Stimulated activated CD8-positive, alpha-beta memory T cell treated with anti-CD3 and anti-CD28 coated beads, Interleukin-7, amount 100 ng/mL, for 24 hours (primary cell): ENCODE measurements at places on chromosomes 11 and 22.

DNA sequence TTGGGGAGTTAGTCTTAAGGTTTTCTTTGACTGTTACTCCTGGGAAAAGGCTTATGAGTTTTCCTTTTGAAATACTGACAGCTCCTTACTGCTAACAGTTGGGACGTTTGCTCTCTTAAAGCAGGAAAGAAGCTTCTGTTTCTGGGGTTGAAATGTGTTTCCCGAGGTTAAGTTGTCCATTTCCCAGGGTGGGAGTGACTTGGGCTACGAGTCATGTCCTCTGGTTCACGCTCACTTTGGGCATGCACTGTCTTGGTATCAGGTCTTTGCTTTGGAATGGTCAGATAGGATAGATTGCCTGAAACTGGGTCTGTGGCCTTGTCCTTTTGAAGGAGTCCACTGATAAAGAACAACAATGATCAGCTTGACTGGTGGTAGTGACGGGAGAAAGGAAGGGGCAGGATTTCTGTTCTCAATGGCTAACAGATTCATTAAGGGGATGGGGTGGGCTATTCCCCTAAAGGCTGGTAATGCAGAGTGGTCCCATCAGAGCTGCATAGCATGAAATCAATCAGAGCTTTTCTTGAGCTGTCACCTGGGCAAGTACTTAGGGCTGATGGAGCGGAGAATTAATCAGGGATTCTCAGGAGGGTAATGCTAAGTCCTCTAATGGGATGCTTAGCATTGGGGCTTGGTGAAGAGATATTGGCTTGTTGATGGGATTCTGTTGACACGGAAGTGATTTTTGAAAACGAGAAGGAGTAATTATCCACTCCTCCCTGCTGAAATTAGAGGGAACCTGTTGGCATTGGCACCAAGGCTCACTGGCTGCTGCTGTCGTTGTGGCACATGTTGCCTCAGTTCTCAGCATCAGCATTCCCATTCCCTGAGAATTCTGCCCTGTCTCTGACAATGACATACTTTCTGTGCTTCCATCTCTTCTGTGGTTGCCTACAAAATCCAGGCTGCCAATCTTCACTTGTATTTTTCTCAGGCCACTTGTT, 81.6 kb downstream of the TEAD1 start:
- no peak for DNase-seq

GRCh38 chr22:39703928-39704639, 133.5 kb downstream of the CACNA1I start:
- DNase-seq, result no peak

GRCh38 chr11:120682866-120683265, 171.3 kb downstream of the GRIK4 start:
- no peak for DNase-seq

DNA sequence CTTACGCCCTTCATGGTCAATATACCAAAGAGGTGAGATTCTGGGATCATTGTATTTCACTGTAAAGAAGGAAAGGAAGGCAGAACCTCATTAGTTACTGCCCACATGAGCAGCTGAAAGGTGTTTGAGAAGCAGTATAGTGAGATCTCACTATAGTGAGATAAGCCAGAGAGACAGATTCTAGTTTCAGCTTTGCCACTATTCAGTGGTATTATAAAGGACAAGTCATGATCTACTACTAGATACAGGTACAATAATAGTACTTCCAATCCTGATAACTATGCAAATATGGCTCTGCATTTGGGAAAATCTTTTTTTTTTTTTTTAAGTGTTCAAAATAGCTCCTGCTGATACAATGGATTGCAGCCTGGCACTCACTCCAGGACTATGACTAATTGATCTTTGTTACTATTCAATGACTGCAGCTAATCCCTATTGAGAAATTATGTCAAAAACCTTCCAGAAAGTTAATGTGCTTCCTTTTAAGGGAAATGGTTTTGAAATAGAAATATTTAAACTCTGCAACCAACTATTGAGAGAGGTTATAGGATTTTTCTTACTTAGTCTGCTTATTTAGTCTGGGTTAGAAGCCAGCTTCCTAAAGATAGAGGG, 8.3 kb upstream of the DLAT start:
- no peak for DNase-seq

DNA sequence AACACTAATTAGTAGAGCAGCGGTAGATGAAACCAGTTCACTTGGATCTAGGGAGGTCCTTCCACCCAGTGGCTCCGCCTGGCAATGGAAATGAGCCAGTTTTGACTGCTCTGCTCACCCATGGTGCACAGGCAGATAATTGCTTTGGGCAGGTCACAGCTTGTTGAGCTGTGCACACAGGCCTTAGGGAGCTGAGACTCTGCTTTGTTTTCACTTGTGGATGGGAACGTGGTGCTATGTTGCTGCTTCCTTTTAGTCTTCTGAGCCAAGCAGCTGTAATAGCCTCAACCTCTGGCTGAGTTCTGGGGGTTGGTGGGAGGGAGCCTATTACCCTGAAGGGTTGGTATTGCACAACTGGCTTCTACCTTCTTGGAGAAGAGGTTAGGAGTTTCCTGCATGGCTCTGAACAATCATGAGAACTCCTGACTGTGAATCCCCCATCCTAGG, 262.3 kb upstream of the MTNR1B start:
- no peak for DNase-seq

- DNase-seq, result no peak
These were observed 31.6 kb upstream of the IZUMO1R start for GRCh38 chr11:94272738-94273313.

DNA sequence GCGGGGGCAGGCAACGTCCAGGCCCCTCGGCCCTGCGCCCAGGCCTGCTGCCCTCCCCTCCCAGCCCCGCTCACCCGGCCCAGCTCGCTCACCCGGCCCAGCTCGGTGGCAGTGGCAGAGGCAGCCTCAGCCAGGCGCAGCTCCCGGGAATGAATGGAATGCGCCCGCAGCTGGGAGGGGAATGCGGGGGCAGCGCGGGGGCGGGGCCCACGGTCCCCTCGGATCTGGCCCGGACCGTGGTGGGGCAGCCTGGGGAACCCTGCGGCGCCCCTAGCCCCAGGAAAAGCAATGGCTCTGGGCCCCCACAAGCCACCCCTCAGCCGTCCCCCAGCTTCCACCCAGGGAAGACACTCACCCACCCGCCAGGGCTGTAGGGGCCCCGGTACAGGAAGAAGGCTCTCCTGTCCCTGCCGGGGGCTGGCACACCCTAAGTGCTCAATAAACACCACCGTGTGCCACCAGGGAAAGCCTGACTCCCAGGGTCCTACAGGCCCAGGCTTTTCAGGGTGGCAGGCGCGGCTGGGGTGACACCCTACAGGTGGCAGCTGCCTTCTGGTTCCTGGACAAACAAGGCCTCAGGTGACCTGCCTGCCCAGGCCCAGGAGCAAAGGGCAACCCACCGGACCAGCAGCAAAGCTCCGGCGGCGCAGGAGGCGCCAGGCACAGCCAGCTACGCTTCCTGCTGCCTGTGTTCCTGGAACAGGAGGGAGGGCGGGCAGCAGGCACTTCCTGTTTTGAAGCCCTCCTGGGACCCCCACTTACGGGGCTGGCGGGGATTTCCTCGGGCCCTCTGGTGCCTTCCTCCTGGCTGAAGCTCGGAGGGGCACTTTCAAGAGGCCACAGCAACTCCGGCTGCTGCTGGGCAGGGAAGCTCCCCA, 13.8 kb downstream of the PLXNB2 start:
- no peak for DNase-seq

- no peak for DNase-seq
These were observed 63.4 kb downstream of the GRAMD1B start for GRCh38 chr11:123493349-123494063.

DNA sequence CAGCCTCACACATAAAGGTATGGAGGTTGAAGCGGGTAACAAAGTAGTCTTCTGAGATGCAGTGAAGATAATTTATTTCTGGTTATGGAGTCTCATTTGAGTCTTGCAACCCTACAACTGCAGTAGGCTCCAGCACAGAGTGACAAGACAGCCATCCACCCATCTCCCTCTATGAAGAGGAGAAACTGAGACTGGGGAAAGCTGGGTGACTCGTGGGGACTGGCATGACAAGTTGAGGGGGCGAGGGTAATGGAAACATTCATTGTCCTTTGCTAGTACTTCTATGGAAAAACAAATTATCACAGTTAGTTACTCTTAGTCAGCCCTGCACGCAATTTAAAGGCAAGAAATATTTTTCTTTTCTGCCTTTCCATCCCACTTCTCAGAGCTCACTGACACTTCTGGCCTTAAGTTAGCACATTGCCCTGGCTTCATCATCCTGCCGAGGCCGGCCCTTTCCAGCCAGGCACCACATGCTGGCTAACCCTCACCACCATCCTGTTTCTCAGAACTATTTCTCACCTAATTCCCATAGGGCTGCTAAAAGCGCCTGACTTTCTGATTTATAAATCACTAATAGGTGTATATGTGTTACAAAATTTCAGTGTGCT, 361.1 kb downstream of the ETS1 start:
- peak; percentile 11 for DNase-seq

GRCh38 chr11:130115218-130115617, 44.4 kb upstream of the ST14 start:
- no peak for DNase-seq

- no peak for DNase-seq
These were observed 3.7 kb upstream of the GAL start for GRCh38 chr11:68680541-68681231.

DNA sequence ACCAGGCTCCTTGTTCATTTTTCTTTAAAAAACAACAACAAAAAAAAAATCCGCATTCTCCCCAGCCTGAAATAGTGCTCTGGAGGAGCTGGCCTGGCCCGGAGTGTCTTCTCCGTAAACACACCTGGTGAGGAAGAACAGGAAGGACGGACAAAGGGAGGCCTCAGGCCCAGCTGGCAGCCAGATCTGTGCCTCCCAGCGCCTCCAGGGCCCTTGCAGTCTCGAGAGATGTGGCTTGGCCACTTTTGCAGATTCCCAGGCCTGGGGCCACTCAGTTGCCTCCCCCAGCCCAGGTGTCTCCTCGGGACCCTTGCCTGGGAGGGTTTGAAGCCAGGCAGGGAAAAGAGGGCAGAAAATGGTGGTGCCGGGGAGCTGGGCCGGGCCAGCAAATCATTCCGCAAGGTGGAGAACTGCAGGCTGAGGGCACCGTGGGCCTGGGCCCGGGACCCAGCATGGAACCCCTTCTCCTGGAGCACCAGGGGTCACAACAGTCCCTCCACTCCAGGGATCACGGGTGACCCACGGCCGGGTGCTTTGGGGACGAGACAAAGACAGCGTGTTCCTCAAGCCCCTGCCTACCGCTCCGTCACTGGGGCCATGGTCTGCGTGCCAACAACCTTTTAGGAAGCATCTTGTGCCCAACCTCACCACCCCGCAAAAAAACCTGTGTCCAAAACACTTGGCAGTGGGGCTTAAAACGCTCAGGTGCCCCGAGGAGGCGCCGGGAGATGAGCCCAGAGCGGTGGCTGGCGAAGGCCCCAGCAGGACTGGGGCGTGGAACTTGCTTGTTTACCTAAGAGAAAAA, 67.1 kb upstream of the WNT7B start:
- DNase-seq, result no peak

- no peak for DNase-seq
These were observed 145.7 kb upstream of the TEAD1 start for GRCh38 chr11:12528487-12528886.

GRCh38 chr11:96708219-96708878, 318.5 kb downstream of the JRKL start:
- no peak for DNase-seq

DNA sequence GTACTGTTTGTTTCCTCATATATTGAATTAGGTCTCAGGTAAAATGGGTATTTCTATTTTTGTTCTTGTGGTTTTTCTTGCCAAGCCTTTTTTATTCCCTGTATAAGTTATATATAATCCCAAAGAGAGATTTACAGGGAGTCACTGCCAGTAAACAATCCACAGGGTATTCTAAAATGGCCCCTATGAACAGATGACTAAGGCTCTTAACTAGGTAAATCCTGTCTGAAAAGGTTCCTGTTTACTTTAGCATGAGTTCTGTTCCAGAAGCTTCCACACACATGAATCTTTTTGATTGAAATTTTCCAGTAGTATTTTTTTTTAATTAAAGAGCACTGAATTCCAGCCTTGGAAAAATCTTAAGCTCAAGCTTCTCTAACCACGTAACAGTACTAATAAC, 552.8 kb upstream of the CCDC179 start:
- no peak for DNase-seq

DNA sequence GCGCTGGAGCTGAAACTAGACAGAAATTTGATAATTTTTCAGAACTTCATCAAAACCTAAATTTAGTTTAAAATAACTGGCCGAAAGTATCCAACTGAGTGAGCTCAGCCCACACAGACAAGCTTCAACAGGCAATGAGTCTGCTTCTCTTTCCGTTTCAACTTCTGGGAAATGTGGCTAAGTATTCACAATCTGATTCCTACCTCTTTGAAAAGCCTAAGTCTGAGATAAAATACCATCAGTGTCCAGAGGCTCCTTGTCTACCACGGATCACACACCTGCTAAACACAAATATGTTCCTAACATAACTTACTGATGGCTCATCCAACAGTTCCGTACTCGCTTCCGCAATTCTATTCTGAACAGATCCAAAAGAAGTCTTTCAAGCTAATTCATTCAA, 8.5 kb downstream of the SIK3 start:
- DNase-seq, result no peak

DNA sequence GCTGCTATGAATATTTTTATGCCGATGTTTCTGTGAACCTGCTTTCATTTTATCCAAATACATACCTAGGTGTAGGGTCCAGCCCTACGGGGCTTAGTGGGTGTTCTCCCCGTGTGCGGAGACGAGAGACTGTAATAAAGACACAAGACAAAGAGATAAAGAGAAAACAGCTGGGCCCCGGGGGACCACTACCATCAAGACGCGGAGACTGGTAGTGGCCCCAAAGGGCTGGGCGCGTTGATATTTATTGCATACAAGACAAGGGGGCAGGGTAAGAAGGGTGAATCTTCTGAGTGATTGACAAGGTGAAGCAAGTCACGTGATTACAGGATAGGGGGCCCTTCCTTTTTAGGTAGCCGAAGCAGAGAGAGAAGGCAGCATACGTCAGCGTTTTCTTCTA, 920.1 kb downstream of the BRD1 start:
- no peak for DNase-seq

- no peak for DNase-seq
These were observed 329.9 kb upstream of the LRRC4C start for GRCh38 chr11:41789376-41789775.

DNA sequence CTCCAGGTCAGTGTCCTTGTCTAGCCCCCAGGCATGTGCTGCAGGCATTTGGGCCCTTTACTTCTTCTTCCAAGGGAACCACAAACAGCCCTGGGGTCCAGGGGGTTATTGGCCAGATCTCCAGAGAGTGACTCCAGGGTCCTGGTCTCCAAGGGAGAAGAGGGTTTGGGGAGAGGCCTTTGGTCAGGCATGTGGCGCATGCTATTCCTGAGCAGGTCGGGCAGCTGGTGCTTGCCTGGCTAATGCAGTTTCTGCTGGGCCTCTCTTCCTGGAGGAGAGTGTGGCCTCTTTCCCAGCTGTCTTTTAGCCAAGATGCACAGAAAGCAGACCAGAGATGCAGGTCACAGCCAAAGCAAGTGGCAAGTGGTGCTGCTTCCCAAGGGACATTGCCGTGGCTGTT, 3.8 kb upstream of the RFPL2 start:
- no peak for DNase-seq

DNA sequence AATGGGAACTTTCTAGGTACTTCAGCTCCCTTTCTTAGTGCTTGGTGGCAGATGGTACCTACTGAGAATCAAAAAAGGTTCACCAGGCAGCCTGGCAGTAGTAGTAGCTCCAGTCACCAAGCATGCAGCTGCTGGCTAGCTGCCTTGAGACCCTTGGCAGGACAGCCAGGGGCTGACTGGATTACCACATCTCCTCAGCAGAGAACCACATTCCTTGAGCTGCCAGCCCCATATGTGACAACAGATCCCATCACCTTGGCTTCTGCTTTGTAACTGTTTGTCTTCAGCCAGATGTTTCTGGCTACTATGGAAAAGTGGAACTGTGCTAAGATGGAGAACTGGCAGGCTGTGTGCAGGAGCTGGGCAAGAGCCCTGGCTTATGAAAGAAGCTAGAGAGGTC, 39.6 kb upstream of the CHRM4 start:
- no peak for DNase-seq
